ENCODE measurements at places on chromosomes 6 and 20.

DNA sequence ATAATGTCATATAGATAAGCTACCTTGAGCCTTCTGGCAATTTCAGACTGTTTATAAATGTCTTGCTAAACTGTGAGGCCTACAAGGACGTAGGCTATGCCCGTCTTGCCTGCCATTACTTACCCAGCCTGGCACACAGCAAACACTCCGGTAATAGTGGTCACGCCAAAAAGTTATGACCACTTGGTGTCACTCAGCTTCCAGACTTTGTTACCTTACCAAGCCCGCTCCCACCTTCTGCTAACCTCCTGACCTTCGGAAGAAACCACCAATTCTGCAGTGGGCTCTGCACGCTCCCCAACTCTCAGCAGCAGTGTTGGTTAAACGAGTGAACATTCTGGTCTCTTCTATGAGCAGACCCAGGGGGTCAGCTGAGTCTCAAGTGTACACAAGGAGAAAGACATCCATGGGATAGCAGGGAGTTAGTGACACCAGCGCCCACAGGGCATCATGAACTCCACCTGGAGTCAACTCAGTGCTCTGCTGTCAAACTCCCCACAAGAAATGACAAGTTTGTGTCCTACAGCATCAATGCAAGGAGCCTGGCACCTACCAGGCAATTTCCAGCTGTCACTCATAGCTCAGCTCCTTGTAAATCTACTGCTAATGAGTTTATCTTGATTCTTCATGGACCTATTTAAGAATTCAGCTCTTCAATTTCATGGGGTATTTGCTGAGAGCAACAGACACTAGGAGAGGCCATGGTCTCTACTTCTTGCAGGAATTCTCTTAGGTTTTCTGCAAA lies 119.9 kb downstream of the TTLL2 start:
- no peak for DNase-seq

DNA sequence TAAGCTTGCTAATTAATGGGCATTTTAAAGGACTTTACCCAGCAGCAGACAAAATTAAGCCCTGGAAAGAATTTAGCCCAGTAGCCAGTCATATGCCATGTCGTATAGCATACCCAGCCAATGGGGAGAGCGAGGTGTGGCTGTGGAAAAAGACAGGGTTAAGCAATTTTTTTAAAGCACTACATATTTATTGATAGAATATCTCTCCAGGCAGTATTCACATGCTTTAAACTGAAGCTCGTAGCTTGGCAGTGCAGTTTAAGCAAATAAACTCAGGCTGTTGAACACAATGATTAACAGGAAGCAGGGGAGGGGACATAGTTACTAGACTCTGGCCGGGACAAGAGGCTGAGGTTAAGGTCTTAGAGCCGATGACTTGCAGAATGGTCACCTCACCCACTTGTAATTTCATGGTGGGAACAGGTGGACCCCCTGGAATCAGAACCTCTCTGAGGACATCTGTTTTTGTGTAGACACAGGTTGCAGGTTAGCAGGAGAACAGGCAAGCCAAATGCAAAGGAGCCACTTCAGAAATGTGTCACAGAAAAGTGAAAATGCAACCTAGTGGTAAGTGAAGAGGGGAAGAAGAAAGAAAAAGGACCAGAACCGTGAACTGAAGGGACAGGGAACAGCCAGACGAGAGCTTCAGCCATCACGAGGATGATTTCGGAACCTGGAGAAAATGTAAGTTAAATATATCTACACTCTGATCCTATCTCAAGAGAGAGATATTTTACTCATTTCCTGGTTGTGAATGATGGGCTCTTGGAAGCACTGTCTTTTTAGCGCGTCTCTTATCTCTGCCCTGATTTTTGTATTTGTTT lies 7.2 kb downstream of the GCNT2 start:
- DNase-seq = peak; percentile 26

DNA sequence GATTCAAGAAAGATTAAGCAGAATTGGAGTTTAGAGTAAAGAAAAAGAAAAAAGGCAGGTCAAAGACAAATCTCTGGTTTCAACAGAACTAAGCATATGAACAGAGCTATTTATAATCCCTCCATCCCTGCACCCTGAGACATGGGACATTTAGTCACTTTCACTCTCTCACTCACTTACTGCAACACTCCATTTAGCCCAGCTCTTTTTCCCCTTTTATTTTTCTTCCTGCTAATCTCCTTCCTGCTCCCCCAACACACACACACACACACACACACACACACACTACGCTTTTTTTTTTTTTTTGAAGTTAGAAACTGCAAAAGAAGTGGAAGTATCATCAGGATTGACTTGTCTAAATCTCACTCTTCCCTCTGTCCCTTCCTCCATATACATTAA lies 45.1 kb upstream of the TBC1D7 start:
- DNase-seq = no peak

DNA sequence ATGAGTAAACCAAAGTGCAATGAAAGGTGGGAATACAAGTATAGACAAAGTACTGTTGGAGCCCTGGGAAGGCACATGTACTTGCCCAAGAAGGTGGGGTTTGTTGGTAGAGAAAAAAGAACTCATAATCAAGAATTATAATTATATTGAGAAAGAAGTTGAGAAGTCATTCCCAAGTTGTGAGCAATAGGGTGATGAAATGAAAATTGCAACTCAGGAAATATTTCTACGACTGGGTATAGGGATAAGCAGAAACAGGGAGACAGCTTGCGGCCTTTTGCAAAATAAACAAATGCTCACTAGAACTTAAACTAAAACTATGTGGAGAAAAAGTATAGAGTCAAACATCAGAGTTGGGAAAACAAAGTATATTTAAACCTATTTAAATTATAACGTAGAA lies 250.7 kb upstream of the FAM83B start:
- no peak for DNase-seq

- DNase-seq = no peak
These were observed 211.1 kb downstream of the PLCB4 start for GRCh38 chr20:9279918-9280401.

DNA sequence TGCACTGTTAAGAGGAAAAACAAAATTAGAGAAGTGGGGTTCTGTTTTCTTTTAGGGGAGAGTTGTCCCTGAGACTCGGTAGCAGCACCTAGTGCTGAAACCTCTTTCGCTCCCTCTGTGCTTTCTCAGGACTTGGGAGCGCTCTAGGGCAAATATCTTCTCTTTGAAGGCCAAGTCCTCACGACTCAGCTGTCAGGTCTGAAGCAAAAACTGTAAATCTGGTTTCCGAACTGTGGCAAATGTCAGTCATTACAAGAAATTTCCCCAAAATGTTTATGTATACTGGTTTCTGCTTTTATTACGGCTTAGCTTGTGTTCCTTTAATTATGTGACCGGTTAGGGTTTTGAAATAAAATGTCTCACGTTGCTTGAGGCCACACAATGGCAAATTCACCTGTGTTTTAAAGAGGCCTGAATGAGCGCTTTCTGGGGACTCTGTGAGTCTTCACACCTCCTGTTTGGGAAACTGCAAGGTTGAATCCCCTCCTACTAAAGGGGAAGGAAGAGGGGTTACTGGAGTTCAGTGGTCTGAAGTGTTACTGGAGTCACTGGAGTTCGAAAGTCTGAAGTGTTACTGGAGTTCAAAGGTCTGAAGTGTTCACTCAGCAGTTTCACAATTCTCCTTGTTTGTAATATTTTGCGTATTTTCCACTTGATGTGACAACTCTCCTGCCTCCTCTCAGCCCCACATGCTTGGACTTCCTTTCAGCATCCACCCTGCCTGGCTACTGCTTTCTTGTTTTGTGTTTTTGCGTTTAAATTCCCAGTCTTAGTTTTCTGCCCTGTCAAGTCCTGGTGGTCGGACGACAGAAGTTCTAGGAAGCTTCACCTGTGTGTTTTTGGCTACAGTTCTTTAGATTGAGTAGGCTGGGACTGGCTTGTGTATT lies 1.6 kb downstream of the SMPDL3A start:
- no peak for DNase-seq

DNA sequence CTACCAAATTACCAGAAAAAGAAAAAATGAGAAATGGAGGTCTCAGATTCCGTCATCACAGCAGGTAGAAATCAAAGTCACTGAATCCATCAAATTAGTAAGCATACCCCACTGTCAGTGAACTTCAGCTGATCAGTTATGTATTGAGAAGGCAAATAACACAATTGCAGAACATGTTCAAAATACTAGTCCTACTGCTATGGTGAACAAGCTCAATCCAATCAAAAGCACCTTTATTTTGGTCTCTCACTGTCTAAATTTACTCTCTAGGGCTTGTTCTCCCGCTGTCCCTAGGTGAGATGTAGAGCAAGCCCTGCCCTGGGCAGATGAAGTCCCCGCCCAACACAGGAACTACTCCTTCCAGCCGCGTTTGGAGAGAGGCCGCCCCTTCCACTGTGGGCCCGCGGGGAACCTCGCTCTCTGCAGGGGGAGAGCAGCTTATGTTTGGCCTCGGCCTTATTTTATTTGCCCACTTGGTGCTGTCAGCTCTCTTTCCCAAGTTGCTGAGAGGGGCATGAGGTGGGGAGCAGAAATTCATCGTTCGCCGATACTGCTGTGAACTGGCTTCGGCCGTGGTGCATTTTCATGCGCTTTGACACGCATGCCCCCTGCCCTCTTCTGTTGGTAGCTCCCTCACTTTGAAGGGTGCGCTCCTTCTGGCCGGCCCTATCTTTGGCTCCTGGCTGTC lies 14.3 kb upstream of the MAP1LC3A start:
- peak; percentile 12 for DNase-seq

GRCh38 chr20:40990542-40991120 lies 38.0 kb upstream of the TOP1 start:
- DNase-seq = peak; percentile 82

- no peak for DNase-seq
These were observed at the start of gene AKAP12 for GRCh38 chr6:151239603-151240035. AKAP12 (plus strand) TSS chr6:151239967; CDS start chr6:151240563, 596 bp downstream.

GRCh38 chr6:90088009-90088408 lies 193.7 kb downstream of the GJA10 start:
- DNase-seq = no peak

- DNase-seq = no peak
These were observed 29.0 kb downstream of the COL19A1 start for GRCh38 chr6:69895396-69895795.

Data from activated CD4-positive, alpha-beta T cell treated with anti-CD3 and anti-CD28 coated beads, Interleukin-2, amount 50 U/mL, for 48 hours (primary cell).